ENCODE measurements at places on chromosomes 1 and 21.

DNA sequence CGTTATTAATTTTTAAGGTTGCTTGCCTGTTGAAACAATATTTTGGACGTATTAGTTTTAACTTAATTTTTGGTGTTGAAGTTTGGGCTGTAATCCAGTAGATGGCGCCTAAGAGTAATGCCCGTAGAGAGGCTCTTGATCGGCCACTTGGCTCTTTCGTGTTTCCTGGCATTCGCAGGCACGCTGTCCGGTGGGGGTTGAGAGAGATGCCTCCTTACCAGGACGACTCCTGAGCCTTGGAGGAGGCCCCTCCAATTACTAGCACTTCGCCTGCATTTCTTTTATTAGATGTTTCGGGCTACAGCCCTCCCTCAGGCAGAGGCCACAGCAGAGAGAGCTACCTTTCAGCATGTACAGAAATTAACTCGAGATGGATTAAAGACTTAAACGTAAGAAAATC, 12.0 kb downstream of the OR2M4 start:
- no peak for DNase-seq

DNA sequence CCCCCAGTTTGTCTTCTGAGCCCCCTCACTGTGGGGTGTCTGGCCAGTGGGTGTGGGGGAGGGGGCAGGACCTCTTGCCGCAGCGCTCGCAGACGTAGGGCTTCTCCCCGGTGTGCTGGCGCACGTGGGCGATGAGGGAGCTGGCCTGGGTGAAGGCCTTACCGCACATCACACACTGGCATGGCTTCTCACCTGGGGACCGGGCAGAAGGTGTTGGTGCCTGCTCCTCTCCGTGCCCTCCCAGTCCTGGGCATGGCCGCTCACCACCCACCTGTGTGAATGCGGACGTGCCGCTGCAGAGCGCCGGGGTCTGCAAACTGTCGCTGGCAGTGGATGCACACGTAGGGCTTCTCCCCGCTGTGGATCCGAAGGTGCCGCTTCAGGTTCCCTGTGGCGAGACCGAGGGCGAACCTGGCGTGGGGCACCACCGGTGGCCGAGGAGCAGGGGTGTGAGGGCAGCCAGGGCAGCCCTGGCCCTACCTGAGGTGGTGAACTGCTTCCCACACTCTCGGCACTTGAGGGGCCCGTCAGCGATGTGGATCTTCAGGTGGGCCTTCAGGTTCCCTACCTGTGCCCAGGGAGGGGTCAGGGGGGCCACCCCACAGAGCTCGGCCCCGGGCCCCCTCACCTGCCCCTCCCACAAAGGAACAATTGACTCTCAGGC, 32.4 kb downstream of the ZBTB17 start:
- DNase-seq, result no peak

- no peak for DNase-seq
Measured at GRCh38 chr1:166980818-166981217, 5.5 kb upstream of the ILDR2 start.

DNA sequence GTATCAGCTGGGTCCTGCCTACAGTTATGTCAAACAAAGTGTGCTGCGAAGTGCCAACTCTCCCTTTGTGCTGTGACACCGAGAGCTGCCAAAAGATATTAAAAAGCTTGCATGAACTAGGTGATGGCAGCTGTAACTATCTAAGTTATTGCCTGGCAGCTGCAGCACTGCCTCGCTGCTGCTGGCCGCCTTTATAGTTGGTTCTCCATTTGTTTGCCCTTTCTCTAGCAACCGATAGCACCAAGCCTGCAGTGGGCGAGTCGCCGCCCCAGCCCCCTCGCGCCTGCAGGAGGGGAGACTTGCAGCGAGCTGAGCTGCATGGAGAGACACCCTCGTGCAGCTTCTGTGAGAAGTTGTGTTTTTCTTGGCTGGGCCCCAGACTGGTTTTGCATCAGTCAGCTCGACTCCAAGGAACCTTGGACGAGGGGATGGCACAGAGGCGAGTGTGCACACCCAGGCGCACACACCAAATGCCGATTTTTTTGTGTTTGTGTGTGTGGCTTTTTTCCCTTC, 330.6 kb downstream of the RPS6KC1 start:
- DNase-seq, result no peak

DNA sequence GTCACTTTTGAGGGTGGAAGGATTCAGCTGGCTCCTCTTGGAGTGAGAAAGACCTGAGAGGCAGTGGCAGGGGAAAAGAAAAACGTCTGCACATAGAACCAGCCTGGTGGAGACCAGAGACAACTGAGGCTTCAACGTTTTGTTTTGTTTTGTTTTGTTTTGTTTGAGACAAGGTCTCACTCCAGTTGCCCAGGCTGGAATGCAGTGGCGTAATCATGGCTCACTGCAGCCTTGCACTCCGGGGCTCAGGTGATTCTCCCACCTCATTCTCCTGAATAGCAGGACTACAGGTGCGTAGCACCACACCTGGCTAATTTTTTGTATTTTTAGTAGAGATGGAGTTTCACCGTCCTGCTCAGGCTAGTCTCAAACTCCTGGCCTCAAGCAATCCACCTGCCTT, 12.3 kb downstream of the SHISAL2A start:
- no peak for DNase-seq

- DNase-seq, result no peak
Measured at GRCh38 chr1:244647819-244648218, 5.1 kb upstream of the DESI2 start.

DNA sequence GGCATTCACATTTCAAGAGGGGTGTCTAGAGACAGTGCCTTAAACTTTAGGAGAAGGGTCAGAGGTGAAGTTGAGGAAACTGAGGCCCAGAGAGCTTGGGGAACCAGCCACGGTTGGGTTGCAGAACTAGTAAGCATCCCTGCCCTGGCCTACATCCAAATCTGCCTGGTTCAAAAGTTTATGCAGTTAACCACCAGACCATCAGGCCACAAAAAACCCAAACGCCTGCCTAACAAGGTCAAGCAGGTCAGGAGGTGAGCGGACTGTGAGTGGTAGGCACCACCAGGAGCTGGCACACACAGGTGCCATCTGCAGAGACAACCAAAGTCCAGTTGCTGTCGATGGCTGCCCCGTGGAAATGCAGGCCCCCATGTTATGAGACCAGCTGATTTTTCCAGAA, 51.2 kb downstream of the FBXO2 start:
- DNase-seq, result no peak

GRCh38 chr1:101346419-101346818, 109.6 kb downstream of the S1PR1 start:
- DNase-seq, result no peak

- DNase-seq, result no peak
Measured at GRCh38 chr1:2322581-2323211, 68.7 kb downstream of the MORN1 start.

- no peak for DNase-seq
Measured at GRCh38 chr21:17388226-17388625, 124.6 kb upstream of the CXADR start.

DNA sequence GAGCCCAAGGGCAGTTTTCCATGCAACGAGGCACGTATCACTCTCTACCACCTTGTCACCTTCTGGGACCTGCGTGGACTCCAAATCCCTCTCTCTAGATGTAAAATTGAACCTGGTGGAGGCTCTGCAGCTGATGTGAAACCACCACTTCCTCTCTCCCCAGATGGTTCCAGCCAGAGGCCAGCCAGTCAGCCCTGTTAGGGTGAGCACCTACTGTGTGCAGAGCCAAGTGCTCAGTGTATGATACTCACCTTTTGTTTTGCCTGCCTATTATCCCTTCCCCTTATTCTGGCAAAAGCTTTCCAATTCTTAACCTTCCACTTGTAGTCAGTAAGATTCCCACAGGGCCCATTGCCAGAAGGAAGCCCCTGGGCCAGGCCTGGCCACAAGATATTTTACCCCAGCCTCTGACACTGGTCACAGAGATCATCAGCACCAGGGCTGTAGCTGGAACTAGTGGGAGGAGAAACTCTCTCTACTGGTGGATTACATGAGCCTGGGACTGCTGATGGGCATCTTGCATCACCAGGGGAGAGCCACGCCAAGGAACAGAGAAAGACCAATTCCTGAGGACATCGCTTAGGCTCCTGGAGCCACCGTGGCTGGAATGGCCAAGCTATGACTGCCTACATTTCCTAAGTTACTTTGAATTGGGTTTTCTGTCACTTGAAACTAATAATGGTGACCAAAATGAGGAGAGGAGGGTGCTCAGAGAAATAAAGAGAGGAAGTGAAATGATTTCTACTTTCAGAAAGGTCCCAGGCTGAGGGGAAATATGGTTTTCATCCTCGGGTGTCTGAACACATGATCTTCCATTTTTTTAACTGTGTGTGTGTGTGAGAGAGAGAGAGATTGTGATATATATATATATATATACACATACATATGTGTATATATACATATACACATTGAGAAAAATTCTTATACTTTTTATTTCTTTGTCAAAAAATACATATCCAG, 26.6 kb upstream of the RD3 start:
- no peak for DNase-seq

GRCh38 chr1:229523052-229523451, 14.9 kb upstream of the NUP133 start:
- no peak for DNase-seq

DNA sequence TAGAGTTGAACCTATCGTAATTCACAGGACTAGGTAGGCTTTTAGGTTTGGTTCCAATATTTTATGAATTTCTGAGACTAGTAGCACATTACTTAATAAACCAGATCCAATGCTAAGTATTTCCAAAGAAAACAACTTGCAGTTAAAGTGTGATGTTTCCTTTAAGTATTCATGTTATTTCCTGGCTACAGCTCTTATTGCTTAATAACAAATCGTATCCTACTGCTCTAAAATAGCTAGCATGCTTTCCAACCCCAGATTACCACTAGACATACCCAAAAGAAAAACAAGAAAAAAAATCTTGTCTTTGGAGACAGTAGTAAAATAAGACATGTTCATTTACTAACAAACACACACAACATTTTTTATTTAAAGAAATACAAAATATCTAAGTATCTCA, 898 bp downstream of the KRTAP27-1 start:
- no peak for DNase-seq

DNA sequence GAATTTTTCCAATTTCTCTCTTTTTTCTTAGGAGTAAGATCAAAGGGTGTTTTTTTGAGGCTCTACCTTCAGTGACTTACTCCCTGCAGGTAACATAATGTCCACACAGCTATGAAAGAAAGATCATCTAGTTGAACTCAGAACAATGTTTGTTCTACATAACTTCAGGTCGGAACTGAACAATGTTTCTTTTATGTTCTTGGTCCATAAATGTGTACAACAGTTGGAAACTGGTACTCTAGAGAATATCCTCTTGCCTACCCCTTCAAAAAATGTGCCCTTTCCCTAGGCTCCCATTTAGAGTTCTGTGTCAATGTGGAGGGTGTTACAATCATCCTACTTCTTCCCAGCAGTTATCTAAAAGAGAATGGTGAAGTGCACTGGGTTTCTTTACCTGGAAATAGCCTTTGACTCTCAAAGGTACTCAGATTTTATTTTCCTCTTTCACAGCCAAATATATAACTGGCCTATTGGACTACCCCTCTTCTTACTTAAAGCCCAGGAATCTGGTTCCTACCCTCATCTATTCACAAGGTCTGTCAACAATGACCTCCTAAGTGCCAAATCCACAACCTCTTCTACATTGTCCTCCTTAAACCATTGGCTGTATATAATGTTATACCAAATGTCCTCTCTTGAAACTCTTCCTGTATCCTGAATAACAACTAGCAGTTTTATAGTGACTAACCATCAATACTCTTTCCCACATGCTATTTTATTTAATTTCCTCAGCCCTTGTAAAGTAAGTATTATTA, 42.3 kb downstream of the CD58 start:
- no peak for DNase-seq

- DNase-seq, result no peak
Measured at GRCh38 chr1:28259934-28260802, 850 bp downstream of the SESN2 start.

DNA sequence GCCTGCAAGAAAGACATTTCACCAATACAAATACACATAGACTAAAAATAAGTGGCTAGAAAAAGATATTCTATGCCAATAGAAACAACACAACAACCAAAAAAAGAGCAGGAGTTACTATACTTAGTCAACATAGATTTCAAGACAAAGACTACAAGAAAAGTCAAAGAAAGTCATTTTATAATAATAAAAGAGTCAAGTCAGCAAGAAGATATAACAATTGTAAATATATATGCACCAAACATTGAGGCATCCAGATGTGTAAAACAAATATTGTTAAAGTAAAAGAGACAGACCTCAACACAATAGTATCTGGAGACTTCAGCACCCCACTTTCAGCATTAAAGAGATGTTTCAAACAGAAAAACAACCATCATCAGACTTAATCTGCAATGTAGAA, 104.6 kb downstream of the AMY1C start:
- DNase-seq, result no peak

GRCh38 chr1:9875636-9876000, 34.5 kb downstream of the CTNNBIP1 start:
- DNase-seq, result no peak

- DNase-seq, result no peak
Measured at GRCh38 chr1:11428789-11429188, 50.2 kb upstream of the DISP3 start.
